Liver (tissue), 10 donors: ENCODE measurements at places on chromosomes 2 and 18. TPM values are rescaled to one million over a fixed set of nuclear protein-coding genes. Genes with fewer than 3 reads are reported as not detected.

- no peak for DNase-seq
Measured at GRCh38 chr2:85449214-85449588, 30.7 kb downstream of the SH2D6 start.

DNA sequence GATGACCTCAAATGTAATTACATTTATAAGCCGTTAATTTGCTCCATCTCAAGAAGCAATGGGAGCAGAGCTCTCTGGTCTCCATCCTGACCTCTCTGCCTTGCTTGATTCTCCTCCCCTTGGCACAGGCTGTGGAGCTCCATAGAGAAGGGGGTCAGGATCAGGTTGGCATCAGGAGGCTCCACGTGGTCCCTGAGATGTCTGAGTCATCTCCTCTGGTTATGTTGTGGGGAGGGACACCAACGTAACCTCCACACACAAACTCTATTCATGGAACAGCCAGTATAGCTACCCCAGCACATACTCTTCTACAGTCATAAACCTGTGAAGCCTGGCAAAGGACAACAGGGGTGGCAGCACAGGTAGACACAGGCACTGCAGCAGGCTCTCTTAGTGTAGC, 29.0 kb downstream of the TRABD2A start:
- DNase-seq, result no peak

- DNase-seq, result no peak
Measured at GRCh38 chr18:26004832-26005231, 85.6 kb downstream of the SS18 start.

- no peak for DNase-seq
Measured at GRCh38 chr2:216195565-216196029, 86.4 kb downstream of the XRCC5 start.

DNA sequence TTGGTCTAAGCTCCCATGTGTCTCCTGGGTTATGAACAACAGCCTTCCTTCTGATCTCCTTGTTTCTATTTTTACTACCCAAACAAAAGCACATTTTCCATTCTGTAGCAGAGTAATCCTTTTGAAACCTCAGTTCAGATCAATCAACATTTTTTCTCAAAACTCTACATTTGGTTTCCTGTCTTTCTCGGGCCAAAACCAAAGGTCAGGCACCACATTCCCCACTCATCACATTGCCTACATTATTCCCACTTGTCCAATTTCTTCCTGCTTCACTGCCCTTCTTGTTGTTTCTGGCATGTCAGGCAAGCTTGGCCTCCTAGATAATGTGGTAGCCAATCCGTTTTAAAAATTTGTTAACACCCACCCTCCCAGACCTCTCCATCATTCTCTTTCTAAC, 196.8 kb downstream of the PPP1R1C start:
- no peak for DNase-seq

Gene CNDP1
- 3.4 TPM for polyA plus RNA-seq

Gene BCL2
- polyA plus RNA-seq, result 0.69 TPM

Gene RAB1A
- polyA plus RNA-seq, result 89.7 TPM

Gene GNAL
- 0.78 TPM for polyA plus RNA-seq

Gene POTEC
- not detected for polyA plus RNA-seq
